ENCODE measurements at places on chromosomes 2 and 18.

GRCh38 chr2:144580521-144581161 is 60.7 kb upstream of the ZEB2 start:
- DNase-seq, result no peak

DNA sequence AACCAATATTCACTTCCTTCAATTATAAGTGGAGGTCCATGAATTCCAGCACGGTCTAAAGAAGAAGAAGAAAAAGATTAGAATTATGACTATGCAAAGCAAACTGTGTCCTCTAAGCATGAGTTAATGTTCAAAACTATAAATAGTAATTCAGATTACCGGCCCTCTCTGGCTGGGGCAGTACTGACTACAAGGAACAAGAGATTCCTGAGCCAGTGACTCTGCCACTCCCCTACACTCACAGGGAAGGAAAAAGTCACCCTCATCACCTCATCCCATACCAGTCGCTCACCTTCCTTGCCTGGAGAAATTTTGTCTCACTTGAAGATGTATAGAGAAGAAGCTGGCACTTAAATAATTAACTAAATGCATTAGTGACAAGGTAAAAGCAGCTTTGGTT is 56.5 kb upstream of the CD302 start:
- no peak for DNase-seq

- no peak for DNase-seq
Observed at GRCh38 chr2:209070262-209070661, 353.6 kb upstream of the MAP2 start.

DNA sequence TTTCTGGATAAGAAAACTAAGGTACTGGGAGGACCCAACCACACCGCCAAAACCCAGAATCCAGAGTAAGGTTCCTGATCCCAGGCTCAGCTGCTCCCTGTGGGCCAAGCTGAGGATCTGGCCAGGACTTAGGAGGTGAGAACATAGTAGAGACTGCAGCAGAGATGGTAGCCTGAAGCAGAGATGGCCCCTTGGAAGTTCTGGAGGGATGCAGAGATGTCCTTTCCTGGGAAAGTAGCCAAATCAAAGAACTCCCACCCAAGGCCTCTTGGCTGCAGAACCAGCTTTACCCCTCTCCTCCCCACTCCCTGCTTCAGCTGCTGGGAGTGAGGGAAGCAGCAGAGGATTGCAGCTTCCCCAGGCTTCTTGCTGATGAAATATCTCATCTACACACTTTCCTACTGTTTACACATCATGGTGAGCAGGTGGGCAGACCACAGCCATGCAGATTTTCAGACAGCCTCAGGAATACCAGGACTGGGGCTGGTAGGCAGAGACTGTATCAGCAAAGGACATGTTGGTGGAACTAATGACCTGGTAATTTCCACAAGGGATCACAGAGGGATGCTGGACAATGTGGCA is 32.7 kb downstream of the TMEM17 start:
- DNase-seq, result no peak

DNA sequence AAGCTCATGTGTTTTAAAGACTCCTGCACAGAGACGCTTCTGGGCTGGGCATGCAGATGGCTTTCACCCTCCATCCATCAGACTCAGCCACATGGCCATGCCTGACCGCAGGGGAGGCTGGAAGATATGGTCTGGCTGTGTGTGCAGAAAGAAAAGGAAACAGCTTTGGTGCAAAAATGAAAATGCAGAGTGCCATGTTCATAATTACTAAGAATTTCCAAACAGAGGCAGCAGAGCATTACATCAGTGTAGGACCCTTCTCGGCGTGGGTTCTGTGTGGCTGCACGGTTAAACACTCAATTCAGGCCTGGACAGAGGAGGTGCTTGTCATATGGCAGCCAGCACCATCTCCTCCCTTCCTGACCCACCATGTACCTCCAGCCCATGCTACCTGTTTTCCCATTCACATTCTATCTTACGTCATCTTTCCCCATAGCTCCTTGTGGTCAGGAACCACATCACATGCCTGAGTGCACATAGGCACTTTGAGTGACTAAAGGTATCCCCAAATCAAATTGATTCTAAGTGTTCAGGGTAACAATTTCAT is 200.3 kb upstream of the ID2 start:
- no peak for DNase-seq

Measured in activated effector memory CD4-positive, alpha-beta T cell treated with Interleukin-2 at 50 U/mL for 16 hours (primary cell).